CD8-positive, alpha-beta T cell (primary cell): ENCODE measurements at places on chromosomes 13 and 19. TPM values are rescaled to one million over a fixed set of nuclear protein-coding genes. Genes with fewer than 3 reads are reported as not detected.

FAM83E gene
- 2.5 TPM for total RNA-seq

- no peak for DNase-seq
These were observed 43.0 kb upstream of the UBL3 start for GRCh38 chr13:29893438-29893837.

DNA sequence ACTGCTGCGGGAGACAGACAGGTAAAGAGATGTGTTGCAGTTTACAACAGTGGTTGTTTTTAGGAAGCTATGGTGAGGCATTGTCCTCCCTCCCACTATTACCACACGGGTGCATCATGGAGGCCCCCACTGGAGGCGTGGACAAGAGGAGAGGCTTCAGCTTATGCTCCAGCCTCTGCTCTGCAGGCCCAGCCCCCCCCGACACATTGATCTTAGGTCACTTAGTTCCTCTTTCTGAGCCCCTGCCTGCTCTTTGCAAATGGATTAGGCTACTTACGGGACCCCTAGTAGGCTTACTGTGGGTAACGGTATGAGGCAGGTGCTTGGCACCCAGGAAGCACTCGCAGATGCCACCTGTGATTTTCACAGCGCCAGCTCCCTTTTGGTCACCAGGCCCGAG is 123.9 kb downstream of the SLC7A1 start:
- DNase-seq = no peak

AKT2 gene
- 292 TPM for total RNA-seq

ZNF304 gene
- 8.6 TPM for total RNA-seq

GRCh38 chr13:33642374-33643065 is 175.4 kb upstream of the RFC3 start:
- no peak for DNase-seq

- peak; percentile 78 for DNase-seq
These were observed 990 bp downstream of the LMTK3 start for GRCh38 chr19:48510421-48511268.

GRCh38 chr19:17944301-17944700 is 11.5 kb downstream of the CCDC124 start:
- no peak for DNase-seq

CD79A gene
- total RNA-seq = 19.6 TPM

DNA sequence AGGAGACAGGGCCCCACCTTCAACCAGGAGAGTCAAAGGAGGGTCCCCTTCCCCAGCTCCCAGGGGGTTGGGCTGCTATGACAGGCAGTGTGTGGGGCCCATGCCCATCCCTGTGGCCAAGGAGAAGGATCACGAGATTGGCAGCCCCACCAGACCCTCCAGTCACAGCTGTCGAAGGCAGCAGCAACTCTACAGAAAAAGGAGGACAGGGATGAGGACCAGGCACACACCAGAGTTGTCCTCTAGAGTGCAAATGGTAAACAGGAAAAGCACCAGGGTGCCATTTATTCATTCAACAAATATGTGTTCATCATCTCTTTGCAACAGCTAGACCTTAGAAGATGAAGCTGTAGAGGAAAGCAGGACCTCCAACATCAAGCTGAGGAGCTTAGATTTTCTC is 4.1 kb downstream of the PTH2 start:
- no peak for DNase-seq

DNA sequence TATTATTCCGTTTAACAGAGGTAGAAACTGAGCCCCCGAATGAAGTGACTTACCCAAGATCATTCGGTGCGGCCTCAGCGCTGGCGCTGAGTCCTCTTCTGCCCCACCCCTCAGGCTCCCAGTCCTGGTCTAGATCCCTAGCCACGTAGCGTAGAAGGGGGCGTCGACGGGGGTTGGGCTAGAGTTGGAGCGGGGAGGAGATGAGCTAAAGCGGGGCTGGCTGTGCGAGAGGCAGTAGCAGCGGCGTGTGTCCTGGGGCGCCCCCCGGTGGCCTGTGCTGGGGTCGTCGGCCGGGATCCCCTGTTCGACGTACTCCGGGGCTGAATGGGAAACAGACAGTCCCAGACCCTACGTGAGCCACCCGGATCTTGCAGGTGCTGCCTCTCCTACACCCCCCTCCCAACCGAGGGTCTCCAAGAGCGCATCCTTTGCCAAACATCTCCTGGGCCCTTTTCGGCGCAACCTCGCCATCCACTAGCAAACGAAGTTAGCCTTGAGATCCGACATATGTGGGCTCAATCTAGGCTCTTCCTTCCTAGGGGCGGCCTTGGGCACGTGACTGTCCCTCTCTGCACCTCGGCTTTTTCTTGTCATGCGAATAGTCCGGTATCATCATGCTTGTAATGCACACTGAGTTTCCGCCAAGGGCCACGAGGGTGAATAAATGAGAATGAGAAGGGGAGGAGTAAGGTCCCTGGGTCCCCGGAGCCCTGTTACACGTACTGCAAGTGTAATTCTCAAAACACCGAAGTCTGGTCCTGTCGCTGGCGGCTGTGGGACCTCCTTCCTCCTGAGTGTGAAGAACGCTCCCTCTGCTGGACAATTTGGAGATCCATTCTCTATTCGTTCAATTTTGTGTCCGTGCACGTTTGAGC is 47.7 kb downstream of the CYP4F22 start:
- DNase-seq = peak; percentile 96

- DNase-seq = no peak
These were observed 3.2 kb downstream of the ZNF562 start for GRCh38 chr19:9671655-9672054.

DNA sequence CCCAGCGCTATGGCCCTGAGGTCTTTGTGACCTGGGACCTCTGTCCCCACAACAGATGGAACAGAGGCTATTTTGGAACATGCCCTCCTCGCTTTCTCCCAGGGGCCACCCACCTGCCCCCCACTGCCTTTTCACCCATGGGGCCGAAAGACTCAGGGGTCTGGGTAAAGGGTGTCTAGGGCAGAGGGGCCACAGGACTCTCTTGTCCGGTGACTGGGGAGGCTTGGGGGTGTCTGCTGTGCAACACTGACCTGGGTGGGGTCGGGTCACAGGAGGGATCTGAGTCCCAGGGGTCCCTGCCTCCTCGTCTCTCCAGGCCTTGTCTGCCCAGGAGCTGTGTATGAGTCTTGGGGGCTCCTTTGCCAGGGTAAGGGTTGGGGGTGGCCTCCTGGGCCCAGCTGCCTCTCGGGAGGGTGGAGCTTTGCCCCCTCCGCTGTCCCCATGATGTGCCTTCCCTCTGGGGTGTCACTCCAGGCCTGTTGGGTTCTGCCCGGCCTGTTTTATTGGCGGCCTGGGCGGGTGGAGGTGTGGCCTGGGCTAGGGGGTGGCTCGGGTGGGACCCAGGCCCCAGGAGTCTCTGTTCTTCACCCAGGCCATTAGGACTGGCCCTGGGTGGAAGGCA is 2.1 kb downstream of the ARID3A start:
- no peak for DNase-seq

DNA sequence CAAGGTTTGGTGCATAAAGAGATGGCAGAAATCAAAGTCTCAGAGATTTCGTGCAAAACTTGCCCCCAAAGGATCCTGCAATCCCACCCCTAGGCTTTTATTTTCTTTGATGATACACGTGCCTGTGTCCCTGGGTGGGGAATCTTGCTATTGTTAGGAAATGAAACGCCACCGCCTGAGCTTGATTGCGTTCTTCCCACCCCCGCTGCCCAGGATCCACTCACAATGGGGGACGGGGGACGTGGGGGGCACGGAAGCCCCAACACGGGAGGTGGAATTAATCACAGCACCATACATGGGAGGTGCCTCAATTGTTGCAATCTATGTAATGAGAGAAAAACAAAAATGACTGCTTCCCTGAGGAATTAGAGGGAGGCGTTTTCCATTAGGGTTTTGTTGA is 39.6 kb downstream of the ZNRF4 start:
- DNase-seq = no peak

EDDM13 gene
- total RNA-seq = not detected

- DNase-seq = no peak
These were observed 4.2 kb upstream of the OR7G3 start for GRCh38 chr19:9130965-9131364.

- no peak for DNase-seq
These were observed 91.3 kb downstream of the EDNRB start for GRCh38 chr13:77827332-77827731.

CAPS gene
- 33.1 TPM for total RNA-seq

DNA sequence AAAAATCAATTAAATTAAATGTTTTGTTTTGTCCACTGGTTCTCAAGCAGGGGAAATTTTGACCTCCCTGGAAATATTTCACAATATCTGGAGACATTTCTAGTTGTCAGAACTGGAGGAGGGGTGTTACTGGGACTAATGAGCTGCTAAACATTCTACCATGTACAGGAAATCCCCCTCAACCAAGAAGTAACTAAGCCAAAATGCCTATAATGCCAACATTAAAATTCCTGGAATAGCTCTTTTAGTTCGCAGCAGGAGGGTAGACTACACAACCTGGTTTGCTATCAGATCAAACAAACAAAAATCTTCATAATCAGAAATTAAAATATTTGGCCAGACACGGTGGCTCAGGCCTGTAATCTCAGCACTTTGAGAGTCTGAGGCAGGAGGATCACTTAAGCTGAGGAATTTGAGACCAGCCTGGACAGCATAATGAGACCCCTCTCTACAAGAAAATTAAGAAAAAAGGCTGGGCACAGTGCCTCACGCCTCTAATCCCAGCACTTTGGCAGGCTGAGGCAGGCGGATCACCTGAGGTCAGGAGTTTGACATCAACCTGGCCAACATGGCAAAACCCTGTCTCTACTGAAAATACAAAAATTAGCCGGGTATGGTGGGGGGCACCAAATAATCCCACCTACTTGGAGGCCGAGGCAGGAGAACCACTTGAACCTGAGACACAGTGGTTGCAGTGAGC is 13.7 kb upstream of the SMARCA4 start:
- no peak for DNase-seq

GRCh38 chr13:38902551-38902950 is 88.1 kb downstream of the STOML3 start:
- DNase-seq = no peak

ZNF229 gene
- total RNA-seq = 0.25 TPM

GRCh38 chr13:72342364-72342763 is 385.1 kb downstream of the MZT1 start:
- no peak for DNase-seq

CCDC122 gene
- total RNA-seq = not detected

ZNF135 gene
- 1.2 TPM for total RNA-seq

DNA sequence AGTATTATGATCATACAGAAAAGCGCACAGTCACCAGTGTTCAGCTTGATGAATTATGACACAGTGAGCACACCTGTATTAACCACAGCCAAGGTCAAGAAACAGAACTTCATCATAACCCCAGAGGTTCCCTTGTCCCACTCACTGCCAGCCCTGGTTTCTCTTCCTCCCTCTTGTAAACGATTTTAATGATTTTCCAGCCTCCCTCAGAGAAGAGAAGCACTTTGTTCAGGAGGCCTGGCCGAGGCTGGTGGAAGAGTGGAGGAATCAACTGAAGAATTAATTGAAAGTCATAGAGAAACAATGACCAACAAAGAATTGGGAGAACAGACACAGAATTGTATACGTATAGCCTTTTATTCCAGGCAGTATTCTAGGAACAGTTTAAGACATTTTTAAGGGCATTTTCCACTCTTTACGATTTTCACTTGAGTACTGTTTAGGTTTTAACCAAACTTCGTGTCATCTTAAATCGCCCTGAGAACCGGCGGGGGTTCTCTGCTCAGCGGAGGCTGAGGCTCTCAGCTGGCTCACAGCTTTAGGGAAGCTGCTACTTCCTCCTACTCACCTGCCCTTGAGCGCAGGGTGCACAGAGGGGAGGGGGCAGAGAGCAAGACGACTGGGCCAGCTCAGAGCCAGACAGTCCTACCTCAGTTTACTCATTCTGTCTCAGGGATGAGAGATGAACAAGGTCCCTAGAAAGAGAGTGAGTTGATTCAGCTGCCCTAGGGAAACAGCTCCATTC is 108.6 kb downstream of the AKAP11 start:
- DNase-seq = no peak

GRCh38 chr13:50074843-50075242 is 59.6 kb downstream of the KCNRG start:
- DNase-seq = no peak

HOMER3 gene
- total RNA-seq = not detected

DNA sequence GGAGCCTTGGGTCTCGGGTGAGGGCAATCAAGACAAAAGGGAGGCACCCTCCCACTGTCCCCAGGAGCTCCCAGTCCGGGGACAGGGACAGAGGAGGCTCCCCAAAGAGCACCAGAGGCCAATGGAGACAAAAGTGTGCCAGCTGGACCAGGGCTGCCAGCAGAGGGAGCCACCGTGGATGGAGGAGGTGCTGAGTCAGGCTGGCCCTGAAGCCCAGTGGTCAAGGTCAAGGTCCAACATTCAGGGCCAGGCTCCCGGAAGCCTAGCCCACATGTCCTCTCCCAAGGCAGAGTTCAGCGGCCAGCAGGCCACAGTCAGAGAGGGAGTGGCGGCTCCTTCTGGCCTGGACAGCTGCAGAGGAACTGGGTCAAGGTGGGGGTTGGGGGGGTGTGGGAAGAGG is 8.4 kb downstream of the COL5A3 start:
- DNase-seq = no peak

- DNase-seq = no peak
These were observed 52.0 kb downstream of the TDRD3 start for GRCh38 chr13:60448907-60449510.

DNA sequence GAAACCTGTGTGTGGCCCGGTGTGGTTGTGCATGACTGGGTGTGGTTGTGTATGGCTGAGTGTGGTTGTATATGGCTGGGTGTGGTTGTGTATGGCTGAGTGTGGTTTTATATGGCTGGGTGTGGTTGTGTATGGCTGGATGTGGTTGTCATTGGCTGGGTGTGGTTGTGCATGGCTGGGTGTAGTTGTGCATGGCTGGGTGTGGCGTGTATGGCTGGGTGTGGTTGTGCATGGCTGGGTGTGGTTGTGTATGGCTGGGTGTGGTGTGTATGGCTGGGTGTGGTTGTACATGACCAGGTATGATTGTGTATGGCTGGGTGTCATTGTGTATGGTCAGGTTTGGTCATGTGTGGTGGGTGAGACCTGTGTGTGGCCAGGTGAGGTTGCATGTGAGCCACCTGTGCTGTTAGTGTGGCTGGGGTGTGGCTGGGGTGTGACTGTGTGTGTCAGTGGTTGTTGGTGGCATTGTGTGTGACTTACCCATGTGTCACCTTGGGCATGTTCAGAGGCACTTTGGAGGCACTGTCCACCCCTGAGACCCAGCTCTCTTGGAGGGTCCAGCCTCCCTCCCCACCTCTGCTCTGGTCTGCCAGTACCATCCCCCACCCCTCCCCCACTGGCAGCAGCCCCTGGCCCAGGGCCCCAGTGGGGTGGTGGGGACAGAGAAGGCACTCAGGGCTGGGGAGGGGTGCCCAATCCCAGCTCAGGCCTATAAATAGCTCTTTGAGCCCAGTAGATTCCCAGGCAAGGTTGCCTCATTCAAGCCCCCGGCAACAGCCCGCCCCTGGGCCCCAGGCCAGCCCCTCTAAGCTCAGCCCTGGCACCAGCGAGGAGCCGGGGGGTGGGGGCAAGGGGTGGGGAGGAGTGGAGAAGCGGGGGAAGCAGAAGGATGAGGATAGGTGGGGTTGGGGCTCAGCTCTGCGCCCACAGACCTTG is 3.9 kb upstream of the NCAN start:
- no peak for DNase-seq

DNA sequence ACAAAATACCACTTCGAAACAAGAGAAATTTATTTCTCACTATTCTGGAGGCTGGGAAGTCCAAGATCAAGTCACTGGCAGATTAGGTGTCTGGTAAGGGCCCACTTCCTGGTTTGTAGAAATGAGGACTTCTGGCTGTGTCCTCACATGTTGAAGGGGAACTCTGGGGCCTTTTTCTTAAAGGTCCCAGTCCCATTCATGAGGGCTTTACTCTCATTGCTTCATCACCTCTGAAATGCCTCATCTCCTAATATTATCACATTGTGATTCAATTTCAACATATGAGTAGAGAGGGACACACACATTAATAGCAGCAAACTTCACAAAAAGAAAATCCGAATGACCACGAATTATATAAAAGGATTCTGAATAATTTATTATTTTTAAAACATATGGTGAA is 21.6 kb upstream of the SIGLEC14 start:
- peak; percentile 19 for DNase-seq
